ENCODE measurements at places on chromosomes 16 and 17.

- DNase-seq: no peak
Observed at GRCh38 chr16:55367301-55367811, 43.4 kb downstream of the IRX6 start.

DNA sequence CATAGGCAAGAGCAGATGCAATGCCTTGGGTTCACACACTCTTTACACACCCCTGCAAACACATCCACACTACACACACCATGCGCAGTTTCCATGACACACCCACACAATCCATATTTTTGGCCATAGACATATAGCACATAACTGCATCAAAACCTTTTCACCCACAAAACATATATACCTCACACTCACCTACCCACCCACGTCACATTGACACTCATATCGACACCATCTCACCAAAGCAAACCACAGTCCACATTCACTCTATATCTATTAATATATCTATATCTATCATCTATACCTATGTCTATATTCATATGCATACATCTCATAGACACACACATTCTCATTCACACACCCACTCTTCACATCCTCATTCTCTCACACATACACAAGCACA lies 246.9 kb downstream of the SHISA9 start:
- DNase-seq: no peak

- DNase-seq: no peak
Observed at GRCh38 chr16:69833357-69834282, 71.5 kb downstream of the WWP2 start.

GRCh38 chr16:84176192-84177053 lies 10.4 kb downstream of the TAF1C start:
- DNase-seq: no peak

- DNase-seq: no peak
Observed at GRCh38 chr16:31006086-31006385, 4.4 kb downstream of the STX1B start.

DNA sequence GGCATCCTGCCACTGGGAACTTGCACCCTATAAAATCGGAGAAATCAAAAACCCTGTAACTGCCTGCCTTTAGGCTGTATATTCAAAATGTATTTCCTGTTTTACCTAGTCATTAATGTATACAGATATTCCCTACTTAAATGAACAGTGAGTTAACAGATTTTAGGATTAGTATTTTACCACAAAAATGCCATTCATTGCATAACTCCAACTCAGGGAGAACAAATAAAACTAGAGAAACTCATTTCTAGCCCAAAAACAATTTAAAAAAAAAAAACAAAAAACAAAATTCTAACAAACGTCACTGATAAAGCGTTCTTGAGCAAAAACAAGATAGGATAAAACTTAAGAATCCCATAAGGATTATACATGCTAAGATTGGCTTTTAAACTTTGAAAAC lies 3.7 kb upstream of the DHX33 start:
- DNase-seq: no peak

- no peak for DNase-seq
Observed at GRCh38 chr16:66512272-66513110, 37.4 kb downstream of the TK2 start.

All from SIG-M5 (cell line).